ENCODE measurements at places on chromosomes 11 and 22.

GRCh38 chr11:13786688-13787087 lies 118.2 kb downstream of the FAR1 start:
- no peak for DNase-seq

DNA sequence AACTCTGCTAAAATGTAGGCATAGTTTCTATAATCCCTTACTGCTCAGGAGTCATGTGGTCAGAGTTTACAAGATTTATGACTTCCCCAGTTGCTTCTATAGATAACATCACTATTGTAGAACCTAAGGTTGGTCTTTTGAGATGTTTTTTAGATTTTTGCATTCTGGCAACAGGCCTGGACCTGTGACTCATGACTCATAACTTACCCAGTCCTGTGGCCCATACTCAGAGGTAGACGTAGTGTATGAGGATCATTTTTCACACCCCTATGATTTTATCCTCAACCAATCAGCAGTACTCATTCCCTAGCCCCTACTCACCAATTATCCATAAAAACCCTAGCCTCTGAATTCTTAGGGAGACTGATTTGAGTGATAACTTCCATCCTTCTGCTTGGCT lies 384.4 kb upstream of the DDI1 start:
- no peak for DNase-seq

- no peak for DNase-seq
These were observed 911.9 kb downstream of the OPCML start for GRCh38 chr11:132620423-132620822.

GRCh38 chr11:62245271-62245753 lies 3.3 kb downstream of the SCGB1D2 start:
- DNase-seq = no peak

DNA sequence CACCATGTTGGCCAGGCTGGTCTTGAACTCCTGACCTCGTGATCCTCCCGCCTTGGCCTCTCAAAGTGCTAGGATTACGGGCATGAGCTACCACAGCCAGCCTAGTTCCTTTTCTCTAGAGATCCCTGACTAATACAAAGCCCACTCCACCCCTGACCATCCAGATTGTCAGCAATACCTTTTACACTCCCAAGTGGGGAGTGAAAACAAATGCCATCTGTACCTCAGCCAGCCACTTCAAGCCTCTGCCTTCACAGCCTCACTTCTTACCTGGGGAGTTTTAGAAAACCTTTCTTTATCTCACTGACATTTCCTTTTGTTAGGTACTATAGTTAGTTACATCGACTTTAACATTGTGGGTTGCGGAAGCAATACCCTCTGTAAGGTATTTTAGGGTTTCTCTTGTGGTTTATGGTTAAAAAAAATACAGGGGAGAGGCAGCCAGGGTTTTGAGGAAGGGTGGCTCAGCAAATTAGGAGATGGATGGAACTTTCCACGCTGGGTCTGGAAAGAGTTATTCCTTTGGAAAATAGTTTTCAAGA lies 8.9 kb downstream of the TOM1 start:
- DNase-seq = no peak
